ENCODE measurements at places on chromosomes 11 and 22.

GRCh38 chr11:13126430-13126829 lies 117.3 kb downstream of the RASSF10 start:
- peak; percentile 51 for DNase-seq

- no peak for DNase-seq
These were observed 38.0 kb downstream of the EIF3F start for GRCh38 chr11:8025123-8025522.

- DNase-seq, result no peak
These were observed 7.3 kb downstream of the STARD10 start for GRCh38 chr11:72786305-72787215.

- peak; percentile 71 for DNase-seq
These were observed 191.8 kb upstream of the E2F8 start for GRCh38 chr11:19432370-19433061.

- DNase-seq, result no peak
These were observed 4.9 kb downstream of the CRYAB start for GRCh38 chr11:111906680-111907079.

GRCh38 chr11:10803676-10804075 lies 5.0 kb downstream of the EIF4G2 start:
- no peak for DNase-seq

DNA sequence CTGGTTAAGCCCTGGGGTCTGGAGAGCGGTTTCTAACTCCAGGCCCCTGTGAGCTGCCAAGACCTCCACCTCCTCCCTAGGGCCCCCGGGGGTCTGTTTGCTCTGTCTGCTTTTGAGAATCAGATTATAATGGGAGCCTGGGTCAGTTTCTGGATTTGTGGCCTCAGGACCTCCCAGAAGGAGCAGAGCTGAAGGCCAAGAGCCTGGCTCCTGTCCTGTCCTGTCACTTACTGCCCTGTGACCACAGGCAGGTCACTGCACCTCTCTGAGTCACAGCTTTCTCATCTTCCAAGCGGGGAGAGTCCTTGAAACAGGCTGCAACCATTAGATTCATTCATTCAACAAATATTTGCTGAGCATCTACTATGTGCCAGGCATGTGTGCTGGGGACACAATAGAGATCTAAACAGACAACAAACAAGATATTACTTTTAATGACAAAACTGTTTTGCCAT lies 87.3 kb upstream of the FGF3 start:
- no peak for DNase-seq

GRCh38 chr11:77590194-77590782 lies 535 bp downstream of the AQP11 start:
- peak; percentile 48 for DNase-seq

DNA sequence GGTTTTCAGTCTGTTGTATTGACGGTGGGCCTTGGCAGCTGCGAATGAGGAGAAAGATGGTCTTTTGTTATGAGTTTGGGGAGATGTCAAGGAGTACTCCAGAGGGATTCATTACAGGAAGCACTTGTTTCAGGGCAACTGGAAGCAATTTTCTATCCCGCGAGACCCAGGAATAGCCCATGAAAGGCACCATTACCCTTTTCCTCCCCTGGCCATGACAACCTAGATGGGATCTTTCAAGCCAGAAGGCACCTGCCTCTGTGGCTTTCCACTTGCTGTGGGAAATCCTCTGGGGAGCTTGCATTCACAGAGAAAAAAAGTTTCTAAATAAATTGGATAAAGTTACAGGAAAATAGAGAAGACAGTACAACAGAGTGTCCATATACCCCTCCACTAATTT lies 2.7 kb downstream of the ZNF215 start:
- no peak for DNase-seq
